ENCODE measurements at places on chromosomes 2 and 18.

GRCh38 chr2:178386986-178387597 lies 63.9 kb downstream of the PRKRA start:
- DNase-seq: no peak

GRCh38 chr2:187964746-187965145 lies 326.9 kb upstream of the GULP1 start:
- DNase-seq: no peak

GRCh38 chr2:233464531-233465240 lies 101.9 kb downstream of the USP40 start:
- no peak for DNase-seq

- DNase-seq: no peak
These were observed 54.9 kb downstream of the FHOD3 start for GRCh38 chr18:36352384-36352783.

GRCh38 chr2:85159589-85159988 lies 26.4 kb downstream of the TCF7L1 start:
- no peak for DNase-seq

DNA sequence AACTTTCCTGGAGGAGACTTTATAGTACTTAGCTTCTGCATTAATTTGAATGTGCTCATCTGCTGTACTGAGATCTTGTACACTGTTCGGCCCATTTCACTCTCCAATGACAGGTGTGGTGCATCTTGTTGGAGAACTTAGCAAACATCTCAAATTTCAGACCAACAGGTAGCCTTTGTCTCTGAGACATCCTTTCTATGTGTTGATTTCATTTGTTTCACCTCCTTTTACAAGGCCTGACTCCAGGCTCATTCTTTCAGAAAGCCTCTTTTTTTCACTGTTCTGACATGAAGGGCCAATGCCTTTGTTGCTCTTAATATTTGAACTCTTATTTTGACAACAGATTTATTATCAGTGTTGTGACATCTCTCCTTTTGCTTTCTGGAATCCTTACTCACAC lies 271.8 kb upstream of the FANCL start:
- DNase-seq: peak; percentile 53

GRCh38 chr2:203840655-203841205 lies 26.8 kb upstream of the CTLA4 start:
- DNase-seq: no peak

DNA sequence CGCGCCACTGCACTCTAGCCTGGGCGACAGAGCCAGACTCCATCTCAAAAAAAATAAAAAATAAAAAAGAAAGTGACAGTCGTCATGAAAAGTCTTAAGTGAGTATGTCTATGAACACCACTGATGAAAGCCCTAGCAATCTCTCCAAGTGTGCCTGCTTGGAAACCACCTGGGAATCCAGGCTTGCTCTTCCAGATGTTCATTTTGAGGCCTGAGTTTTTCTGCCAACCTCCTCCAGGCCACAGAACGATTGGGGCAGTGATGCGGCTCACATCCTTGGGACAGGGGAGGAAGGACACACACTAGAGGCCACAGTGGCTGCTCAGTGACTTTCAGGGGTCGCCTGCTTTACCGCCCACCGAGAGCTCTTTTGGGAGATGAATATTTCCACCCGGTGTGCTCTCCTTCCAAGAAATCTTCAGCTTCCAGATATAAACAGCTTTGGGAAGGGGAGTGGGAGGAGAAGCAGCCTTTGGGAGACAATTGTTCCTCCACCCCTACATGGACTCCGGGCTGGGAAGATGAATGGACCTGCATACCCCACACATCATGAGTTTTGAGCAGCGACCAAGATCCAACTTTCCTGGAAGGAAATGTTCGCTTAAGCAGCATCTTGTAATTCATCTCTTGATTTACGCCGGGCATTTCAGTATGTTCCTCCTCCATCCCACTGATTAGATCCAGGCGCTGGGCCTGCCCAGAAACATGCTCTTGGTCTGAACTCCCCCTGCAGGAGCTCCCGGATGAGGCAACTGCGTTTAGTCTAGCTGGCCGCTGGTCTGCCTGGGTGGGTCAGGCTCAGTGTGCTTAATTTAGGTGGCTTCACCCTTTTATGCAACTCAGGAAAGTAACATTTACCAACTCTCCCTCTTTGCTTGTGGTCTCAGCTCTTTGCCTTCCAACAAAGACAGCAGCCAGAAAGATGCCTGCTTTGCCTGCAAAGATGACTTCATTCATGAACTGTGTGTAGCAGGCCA lies 6.2 kb upstream of the ARMC9 start:
- no peak for DNase-seq

- no peak for DNase-seq
These were observed 36.7 kb downstream of the AFF3 start for GRCh38 chr2:100105678-100106054.

GRCh38 chr2:188526701-188527100 lies 235.0 kb downstream of the GULP1 start:
- no peak for DNase-seq

DNA sequence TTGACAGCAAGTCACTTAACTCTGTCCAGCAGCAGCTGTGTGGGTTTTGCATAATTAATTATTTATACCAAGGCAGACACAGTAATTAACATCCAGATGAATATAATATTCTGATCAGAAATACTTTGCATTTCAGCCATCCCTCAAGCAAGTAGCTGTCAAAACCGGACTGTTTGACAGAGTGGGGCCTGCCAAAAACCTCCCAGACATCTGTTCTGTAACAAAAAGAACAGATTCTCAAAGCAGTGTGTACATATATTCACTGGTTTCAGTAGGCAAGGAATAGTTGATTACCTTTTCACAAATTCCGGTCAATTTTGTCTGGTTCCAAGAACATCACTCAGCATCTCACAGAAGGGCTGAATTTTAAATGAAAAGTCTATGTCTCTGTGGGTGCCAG lies 291.6 kb downstream of the CMPK2 start:
- DNase-seq: no peak

DNA sequence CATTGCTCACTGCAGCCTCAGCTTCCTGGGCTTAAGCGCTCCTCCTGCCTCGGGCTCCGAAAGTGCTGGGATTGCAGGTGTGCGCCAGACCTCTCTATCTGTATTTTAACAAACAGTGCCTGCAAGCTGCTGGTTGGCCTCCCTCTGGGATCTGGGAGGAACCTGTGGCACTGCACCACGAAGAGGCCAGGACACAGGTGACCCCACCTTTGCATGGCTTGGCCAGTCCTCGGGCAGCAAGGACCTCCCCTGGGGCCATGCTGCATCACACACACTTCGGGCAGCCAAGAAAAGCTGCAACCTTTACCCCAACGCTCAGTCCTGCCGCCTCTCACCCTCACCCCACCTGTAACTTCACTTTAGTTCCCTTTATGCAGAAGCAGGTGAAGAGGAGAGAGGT lies 70.0 kb downstream of the PXDN start:
- no peak for DNase-seq

GRCh38 chr2:98777076-98777475 lies 46.1 kb upstream of the MGAT4A start:
- no peak for DNase-seq

DNA sequence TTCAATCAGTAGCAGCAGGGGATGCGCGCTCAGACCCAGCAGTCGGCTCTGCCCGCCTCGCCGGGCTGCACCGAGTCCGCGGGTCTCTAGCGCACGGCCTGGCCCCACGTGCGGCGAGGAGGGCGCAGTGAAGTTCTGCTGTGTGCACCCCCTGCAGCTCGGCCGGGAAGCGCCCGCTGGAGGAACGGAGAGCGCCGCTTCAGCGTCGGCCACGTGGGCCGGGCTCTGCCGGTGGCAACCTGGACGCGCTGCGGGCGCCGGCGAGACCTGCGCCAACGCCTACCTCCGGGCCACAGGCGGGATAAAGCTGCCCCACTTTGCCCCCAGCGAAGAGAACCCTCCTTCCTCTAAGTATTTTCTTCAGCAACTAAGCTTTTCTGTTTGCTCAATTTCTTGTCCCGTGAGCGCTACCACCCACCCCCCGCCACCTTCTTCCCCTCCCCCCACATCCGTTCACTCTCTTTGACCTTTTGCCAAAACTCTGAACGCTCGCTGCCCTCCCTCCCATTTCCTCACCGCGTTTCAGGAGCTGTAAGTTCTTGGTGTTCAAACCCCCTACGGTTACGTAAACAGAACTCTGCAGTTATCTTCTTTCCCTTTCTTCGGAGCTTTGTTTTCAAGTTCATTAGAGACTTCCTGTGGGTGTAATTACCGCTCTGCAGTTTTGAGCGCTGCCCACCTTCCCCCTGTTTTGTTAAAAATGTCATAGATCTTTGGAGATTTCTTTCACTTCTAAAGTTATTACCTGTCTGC lies 42.6 kb upstream of the EDAR start:
- peak; percentile 65 for DNase-seq

All from NCI-H1417 (cell line).